ENCODE measurements at places on chromosomes 1 and 21.

DNA sequence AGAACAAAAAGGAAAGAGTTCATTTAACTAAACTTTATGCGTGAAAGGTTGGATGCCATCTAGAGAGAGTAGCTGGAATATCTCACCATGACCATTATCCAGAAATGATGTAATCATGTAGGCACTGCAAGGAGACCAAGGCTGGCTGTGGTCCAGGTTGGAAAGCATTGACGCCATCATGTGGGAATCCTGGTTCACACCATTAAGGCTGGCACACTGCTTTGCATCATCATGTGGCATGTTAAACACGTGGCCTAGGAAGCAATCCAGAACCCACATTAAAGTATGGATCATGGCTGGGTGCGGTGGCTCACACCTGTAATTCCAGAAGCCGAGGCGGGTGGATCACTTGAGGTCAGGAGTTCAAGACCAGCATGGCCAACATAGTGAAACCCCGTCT, 4.3 kb downstream of the ADAMTS1 start:
- DNase-seq = no peak

DNA sequence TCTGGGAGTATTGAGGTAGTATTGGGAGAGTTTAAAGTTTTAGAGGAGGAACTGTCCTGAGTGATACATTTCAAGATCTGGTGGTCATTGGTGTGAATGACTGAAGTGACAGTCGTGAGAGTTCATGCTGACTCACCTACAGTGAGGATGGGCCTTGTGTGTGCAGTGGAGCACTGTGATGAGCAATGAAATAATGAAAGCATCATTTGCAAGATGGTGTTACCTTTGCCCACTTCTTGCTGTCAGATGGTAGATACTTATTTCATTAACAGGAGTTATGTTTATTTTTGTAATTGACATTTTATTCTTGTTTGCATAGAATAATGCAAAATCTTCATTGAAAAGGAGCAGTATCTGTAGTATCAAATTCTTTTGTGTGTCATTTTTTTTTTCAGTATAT, 29.0 kb downstream of the POU2F1 start:
- no peak for DNase-seq

- DNase-seq = no peak
Measured at GRCh38 chr1:39165488-39165887, 39.0 kb upstream of the MACF1 start.

DNA sequence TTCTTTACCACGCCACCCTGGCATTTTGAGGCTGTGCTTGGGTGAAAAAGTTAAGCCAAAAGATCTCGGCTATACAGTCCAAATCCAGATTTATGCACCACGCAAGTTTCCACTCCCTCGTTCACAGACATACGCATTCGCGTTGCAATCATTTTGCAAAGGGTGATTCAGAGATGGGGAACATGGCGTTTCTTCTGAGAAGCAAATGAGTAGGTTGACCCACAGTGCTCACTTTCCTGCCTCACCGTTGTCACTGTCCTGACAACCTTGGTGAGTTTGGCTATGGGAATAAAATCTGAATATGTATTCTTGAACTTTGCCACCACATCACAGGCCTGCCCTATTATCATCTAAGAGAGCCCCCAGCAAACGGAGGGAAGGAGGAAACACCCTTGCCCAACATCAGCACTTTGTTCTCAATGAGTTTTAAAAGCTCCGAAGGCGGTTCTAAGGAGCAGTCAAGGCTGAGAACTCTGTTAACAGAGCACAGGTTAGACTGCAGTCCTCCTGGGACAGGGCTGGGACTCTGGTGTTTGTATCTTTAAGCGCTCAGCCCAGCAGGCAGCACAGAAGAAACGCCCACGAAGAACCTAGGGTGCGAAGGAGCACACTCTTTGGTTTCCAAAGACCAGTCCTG, 86.4 kb downstream of the RUNX1 start:
- DNase-seq = no peak

- no peak for DNase-seq
Measured at GRCh38 chr1:157831968-157832626, 9.5 kb downstream of the CD5L start.

DNA sequence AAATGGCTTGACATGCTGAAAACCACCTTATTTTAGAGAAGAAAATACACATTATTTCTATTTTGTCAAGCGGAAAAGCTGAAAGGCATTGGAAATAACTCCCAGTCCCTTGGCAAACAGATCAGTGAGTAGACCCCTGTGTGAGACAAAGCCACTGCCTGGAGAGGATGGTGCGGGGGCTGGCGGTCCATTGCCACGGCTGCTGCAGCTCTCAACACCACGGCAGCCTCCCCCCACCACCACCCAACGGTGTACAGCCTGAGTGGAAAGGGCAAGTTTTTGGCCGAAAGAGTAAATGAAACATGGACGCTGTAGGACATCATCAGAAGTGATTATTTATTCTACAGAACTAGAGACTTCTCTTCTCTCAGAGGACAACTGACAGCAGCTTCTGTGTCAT, 84.6 kb downstream of the PEX14 start:
- no peak for DNase-seq

DNA sequence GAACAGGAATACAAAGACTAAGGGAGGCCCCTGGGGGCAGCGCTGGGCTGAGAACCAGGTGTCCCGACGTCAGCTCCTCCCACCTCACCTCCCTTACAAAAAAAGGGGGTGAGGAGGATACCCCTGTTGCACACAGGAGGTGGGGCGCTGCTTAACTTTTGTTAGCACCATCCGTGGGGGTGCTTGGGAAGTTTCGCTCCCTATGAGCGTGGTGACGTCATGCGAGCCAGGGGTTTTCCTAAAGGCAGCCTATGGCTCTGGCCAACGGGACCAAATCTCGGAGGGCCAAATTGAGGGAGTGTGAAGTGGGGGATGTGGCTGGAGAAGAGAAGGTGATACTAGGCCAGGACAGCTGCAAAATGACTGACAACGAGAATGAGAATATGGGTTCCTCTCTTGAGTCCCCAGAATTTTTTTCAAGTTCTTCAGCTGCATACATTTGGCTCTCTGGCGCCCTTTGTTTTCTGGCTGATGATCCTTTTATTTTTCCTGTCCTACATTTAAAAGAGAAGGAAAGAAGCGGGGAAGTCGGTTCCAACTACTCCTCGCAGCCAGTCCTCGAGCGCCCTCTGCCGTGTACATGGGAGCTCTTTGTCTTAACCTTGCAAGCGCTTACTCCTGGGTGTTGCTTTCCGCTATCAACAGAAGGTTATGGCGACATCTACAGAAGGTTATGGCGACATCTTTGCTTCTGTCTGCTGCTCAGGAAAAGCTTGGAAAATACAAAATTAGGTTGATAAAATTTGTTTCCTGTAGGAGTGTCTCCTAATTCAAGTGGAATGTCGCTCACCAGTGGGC, 48.0 kb upstream of the ZC3H11B start:
- DNase-seq = peak; percentile 54

GRCh38 chr1:96927125-96927524, 205.5 kb downstream of the PTBP2 start:
- DNase-seq = no peak

GRCh38 chr1:53601031-53601745, 137.8 kb downstream of the GLIS1 start:
- DNase-seq = no peak

DNA sequence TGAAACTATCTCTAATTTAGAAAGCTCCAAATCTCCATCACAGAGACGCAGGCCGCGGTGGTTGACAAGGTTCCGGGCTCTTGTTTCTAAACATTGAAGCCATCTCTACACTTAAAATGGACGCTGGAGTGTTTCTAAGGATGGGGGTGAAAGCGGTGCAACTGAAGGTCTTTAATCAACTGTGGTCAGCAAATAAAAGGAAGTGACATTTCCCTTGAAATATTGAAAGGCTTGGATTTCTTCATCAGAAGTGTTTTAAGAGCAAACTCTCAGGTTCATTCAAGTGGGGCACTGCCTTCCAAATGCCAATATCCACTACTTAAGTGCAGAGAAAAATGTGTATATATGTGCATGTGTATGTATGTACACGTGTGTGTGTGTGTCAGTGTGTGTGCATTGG, 117.3 kb downstream of the KAZN start:
- no peak for DNase-seq

DNA sequence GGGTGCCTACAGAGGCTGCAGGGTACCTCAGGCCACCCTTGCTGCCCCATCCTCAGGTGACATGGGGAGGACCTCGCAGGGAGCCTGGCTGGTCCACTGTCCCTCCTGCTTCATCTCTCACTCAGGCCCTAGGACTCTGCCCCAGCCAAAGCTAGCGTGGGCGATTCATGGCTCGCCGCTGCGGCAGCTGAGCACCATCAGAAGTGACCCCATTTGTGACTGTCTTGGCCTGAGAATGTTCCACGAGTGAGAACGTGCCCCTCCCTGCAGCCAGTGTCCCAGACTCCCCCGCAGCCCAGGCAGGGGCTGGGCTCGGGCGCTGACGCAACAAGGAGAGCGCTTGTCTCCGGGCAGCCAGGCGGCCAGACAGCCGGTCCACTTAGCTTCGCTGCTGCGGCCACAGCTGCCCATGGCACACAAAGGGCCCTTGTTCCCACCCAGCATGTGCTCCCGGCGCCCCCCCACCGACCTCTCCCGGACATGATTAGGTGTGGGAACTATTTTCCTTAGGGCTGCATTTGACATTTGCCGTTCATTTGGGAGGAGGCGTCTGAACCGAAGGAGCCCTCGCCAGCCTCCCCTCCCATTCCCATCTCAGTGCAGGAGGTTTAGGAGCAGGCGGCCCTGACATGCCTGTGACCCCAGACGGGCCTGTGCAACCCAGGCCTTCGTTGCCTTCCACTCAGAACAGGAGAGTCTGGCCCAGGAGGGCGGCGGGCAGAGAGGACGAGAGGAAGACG, 19.3 kb upstream of the POFUT2 start:
- DNase-seq = no peak

- DNase-seq = no peak
Measured at GRCh38 chr1:30631700-30632099, 91.7 kb downstream of the MATN1 start.

- no peak for DNase-seq
Measured at GRCh38 chr1:93837961-93838360, 41.0 kb downstream of the DNTTIP2 start.

GRCh38 chr1:200380589-200381021, 29.2 kb downstream of the ZNF281 start:
- no peak for DNase-seq

- DNase-seq = no peak
Measured at GRCh38 chr1:100075773-100076172, 57.0 kb downstream of the SASS6 start.

DNA sequence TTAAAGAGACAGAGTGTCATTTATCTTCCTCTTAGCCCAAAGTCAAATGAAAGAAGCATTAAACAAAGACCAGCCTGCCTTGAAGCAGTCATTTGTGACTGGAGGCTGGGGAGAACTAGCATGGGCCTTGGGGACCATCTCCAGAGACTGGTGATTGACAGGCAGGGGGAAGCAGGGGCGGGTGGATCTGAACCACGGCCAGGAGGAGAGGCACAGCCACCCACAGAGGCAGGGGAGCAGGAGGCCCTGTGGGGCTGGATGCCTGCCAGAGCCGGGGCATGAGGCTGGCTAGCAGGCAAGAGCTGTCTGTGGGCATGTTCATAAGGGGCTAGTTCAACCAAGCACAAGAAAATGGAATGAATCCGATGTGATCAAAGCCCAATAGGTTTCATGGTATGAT, 73.9 kb downstream of the PLXNA2 start:
- DNase-seq = no peak

- no peak for DNase-seq
Measured at GRCh38 chr1:238350471-238350870, 459.7 kb upstream of the ZP4 start.
